ENCODE measurements at places on chromosomes 4 and X.

DNA sequence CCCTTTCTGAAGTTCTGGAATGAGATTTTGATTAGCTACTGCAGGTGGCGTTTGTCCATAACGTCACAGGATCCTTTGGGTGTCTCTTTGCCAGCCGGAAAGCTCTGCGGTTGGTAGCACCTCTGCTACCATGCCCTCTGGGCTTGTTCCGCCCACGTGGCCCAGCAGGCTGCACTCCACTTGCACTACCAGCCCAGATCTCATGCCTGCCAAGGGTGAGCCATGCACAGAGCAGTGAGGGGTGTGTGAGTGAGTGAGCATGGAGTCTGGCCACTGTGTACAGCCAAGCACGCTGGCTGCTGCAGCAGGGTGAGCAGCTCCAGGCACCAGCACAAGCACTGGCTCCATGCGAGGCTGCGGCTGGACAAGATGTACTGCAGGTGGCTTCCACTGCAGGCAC is 6.6 kb upstream of the HNRNPD start:
- no peak for DNase-seq

DNA sequence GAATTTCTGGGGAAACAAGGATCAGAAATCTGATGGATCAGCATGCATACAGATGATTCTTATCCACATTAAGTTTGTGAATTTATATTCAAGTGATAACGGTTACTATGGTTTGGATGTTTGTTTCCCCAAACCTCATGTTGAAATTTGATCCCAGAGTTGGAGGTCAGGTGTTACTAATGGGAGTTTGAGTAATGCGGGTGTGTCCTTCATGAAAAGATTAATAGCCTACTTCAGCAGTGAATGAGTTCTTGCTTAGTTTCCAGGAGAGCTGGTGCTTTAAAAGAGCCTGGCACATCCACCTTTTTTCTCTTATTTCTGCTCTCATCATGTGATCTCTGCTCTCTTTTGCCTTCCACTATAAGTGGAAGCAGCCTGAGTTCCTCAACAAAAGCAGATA is 712.4 kb downstream of the IL1RAPL1 start:
- no peak for DNase-seq

GRCh38 chr4:183601381-183601780 is 57.6 kb downstream of the RWDD4 start:
- no peak for DNase-seq

- DNase-seq, result no peak
Observed at GRCh38 chrX:68914479-68914946, 85.7 kb downstream of the EFNB1 start.

DNA sequence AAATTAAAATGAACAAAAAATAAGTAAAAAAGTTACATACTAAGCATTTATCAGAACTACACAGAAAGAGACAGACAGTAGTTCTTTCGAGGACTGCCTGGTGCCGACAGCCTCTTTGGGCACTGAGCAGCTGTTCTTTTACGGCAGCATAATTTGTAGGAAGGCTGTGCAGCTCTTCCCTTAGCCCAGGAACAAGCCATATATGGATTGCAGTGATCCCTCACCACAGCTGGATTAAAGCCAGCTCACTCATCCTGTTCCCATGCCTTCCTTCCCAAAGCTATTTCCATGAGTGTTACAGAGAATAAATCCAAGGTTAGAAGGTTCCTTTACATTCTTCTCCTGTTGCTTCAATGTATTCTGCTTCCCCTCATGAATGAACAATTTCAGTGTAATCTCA is 71.7 kb downstream of the DDX60L start:
- DNase-seq, result no peak
